ENCODE measurements at places on chromosomes 2 and 18. TPM values are rescaled to one million over a fixed set of nuclear protein-coding genes. Genes with fewer than 3 reads are reported as not detected.
A peak's percentile ranks its signal among the peaks of the same experiment; 100 is the strongest.

DNA sequence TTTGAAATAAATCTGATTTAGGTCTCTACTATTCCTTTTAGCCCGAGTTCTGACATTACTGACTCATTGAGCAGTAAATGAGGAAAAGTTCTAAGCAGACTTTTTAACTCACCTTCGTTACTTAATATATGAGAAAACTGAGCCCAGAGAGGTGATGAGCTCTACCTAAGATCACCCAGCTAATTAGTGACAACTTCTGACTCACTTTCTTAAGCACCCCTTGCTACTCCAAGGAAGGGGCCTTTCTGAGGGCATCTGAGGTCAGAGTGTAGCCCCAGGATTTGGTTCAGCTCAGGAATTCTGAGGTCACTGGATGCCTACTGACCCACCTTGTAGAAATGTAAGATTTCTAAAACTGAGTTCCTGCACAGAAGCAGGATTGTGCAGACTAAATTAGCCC, 102.2 kb upstream of the FZD5 start:
- DNase-seq, result no peak

GRCh38 chr2:151408788-151409600, 708 bp upstream of the RIF1 start:
- no peak for DNase-seq

DNA sequence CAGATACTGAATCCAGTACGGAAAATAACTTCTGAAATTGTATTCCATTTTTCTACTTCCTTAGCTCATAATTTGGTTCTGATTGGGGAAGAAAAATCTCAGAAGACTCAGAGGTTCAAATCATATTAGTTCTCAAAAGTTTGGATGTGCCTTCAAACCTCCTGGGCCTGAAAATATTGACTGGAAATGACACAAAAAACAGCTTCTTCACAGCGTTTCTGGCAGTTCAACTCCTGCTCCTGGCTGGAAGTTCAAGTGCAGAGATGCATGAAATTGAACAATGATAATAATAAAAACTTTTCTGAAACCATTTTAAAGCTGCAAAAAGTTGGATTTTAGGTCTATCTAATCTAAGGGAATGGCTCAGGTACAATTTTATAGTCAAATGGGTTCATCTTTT, 1459.9 kb upstream of the CELF4 start:
- no peak for DNase-seq

DNA sequence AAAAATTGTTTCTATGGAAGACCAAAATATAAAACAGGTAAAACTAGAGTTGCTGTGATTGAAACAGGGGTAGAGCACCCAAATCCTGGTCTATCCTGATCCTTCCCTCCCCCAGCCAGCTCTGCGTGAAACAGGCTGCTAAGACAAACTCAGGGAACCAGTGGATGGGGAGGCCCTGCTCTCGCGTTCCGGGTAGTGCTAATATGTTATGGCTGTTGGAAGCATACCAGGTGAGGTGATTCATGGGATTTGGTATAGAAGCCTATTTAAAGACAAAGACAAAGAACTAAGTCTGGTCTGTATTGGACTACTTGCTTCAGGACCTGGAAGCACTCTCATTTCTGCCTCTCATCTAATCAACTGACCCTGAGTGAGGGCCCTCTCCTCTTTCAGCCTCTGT, 63.0 kb upstream of the CCBE1 start:
- no peak for DNase-seq

GRCh38 chr2:11329776-11330175, 14.7 kb downstream of the ROCK2 start:
- DNase-seq, result no peak

- no peak for DNase-seq
Observed at GRCh38 chr2:120511536-120511935, 165.6 kb downstream of the INHBB start.

GRCh38 chr18:45920367-45920766, 46.8 kb downstream of the EPG5 start:
- peak; percentile 89 for DNase-seq

- no peak for DNase-seq
Observed at GRCh38 chr18:27040796-27041195, 144.3 kb downstream of the CHST9 start.

GRCh38 chr18:58896734-58897508, 32.2 kb downstream of the ZNF532 start:
- no peak for DNase-seq

DNA sequence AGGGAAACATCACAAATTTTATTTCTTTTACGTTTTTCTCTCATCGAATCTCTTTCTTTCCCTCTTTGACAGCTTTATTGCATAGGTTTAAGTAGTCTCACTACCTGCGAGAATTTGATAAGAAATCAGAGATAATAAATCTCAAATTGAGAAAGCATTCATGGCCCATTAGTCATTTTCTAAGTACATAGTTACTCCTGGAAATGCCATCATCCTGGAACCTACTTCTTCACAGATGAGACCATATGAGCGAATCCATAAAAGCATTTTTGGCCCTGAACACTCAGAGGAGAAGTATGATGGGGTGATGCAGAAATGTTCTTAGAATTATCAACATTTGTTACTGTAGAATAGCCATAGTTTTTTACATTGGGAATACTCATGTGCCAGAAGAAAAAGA, 138.0 kb upstream of the ARHGAP28 start:
- no peak for DNase-seq

- DNase-seq, result no peak
Observed at GRCh38 chr2:157258520-157259326, 1.2 kb downstream of the GALNT5 start.

- DNase-seq, result no peak
Observed at GRCh38 chr2:232871418-232871834, 1.4 kb downstream of the SNORC start.

The COL3A1 gene
- 106 TPM for total RNA-seq

The GRB14 gene
- total RNA-seq, result 1.4 TPM

The GLI2 gene
- 1.3 TPM for total RNA-seq

The ATP6V1C2 gene
- total RNA-seq, result not detected

The ASXL3 gene
- total RNA-seq, result not detected
